Peyer's patch (tissue), 4 donors: ENCODE measurements at places on chromosomes 5 and 9. TPM values are rescaled to one million over a fixed set of nuclear protein-coding genes. Genes with fewer than 3 reads are reported as not detected.

DNA sequence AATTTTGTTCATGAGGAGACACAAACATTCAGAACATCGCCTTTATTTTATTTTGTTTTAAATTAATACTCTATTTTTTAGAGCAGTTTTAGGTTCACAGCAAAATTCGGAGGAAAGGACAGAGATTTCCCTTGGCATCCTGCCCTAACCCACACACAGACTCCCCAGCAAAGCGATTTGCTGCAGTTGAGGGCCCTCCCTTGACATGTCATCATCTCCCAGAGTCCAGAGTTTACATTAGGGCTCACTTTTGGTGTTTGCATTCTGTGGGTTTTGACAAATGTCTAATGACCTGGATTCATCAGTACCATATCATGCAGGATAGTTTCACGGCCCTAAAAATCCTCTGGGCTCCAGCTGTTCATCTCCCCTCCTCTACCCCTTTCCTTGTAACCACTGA lies 33.6 kb upstream of the COL5A1 start:
- H3K4me3 ChIP-seq = no peak overlapping the region

DNA sequence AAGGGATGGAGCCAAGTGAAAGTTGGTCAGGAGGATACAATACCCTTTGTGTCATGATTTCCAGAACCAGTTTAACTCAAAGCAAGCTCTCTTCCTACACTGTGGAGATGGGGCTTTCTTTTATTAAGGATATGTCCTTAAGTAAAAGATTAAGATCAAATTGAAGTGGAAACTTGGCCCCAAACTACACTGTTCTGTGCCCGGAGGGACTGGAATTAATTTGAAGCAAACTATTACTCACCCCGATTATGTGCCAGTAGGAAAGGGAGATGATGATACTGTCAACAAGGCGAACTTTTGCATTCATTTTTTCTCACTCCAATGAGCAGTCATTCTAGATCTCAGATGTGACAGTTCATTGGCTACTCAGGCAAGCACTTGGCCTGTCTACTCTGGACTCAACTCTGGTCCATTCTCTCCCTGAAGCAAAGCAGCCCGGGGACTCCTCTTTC lies 186.7 kb downstream of the NTRK2 start:
- no peaks in the 10 kb centered on the region for H3K4me1 ChIP-seq
- H3K4me3 ChIP-seq = no peak overlapping the region
- no peaks in the 10 kb centered on the region for H3K27me3 ChIP-seq
- DNase-seq = no peak
- H3K36me3 ChIP-seq = no peaks in the 10 kb centered on the region

DNA sequence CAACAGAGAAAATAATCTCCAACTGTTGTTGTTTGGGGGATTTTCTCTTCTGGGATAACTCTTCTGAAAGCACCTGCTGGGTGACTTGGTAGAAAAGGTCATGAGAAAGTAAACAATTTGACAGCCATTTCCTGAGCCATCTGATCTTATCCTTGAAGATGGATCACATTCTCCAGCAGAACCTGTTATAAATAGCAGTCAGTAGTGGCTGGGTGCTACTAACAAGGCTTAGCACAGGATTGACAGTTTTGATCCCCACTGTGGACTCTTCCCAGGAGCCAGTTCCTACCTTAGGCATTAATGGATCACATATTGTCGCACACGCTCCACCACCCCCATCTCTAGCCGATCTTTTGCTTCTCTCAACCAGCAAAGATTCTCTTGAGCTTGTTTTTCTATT lies 220.2 kb downstream of the PLK2 start:
- H3K27ac ChIP-seq = no peak overlapping the region
- no peaks in the 10 kb centered on the region for H3K4me1 ChIP-seq
- H3K4me3 ChIP-seq = no peak overlapping the region
- no peaks in the 10 kb centered on the region for H3K36me3 ChIP-seq
- DNase-seq = no peak

GTF2H2 gene
- total RNA-seq = 13.5 TPM

FOXD4L4 gene
- total RNA-seq = 0.67 TPM

IFNK gene
- not detected for total RNA-seq

RABL6 gene
- 114 TPM for total RNA-seq

PLCXD3 gene
- total RNA-seq = 1.2 TPM

IER5L gene
- total RNA-seq = 2.9 TPM
